ENCODE measurements at places on chromosomes 7 and 10.

- DNase-seq = no peak
These were observed 23.1 kb upstream of the ZMIZ1 start for GRCh38 chr10:79045566-79046175.

- peak; percentile 89 for DNase-seq
These were observed 148.3 kb upstream of the BMPER start for GRCh38 chr7:33757050-33757449.

DNA sequence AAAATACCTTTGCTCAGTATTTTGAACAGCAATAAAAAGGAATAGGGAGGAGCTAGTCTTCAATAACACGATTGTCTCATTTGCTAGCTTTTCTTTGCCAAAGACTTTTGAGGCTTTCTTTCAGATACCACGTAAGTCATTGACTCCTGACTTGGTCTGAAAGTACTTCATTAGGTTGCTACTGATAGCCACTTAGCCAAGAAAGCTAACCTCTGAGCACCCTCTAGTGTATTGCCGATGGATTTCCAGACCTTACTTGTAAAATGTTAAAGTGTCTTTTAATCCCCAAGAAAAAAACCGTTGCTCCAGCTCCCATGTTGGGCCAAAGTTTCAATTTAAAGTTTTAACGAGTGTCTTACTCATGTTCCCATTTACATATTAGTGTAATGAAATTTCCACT, 63.4 kb upstream of the STRIP2 start:
- DNase-seq = peak; percentile 13

- DNase-seq = no peak
These were observed 37.4 kb downstream of the WIPF3 start for GRCh38 chr7:29843726-29844125.

GRCh38 chr10:102919992-102920739, 2.1 kb downstream of the CNNM2 start:
- DNase-seq = peak; percentile 14

- no peak for DNase-seq
These were observed 835 bp upstream of the DGKI start for GRCh38 chr7:137847568-137848050.

DNA sequence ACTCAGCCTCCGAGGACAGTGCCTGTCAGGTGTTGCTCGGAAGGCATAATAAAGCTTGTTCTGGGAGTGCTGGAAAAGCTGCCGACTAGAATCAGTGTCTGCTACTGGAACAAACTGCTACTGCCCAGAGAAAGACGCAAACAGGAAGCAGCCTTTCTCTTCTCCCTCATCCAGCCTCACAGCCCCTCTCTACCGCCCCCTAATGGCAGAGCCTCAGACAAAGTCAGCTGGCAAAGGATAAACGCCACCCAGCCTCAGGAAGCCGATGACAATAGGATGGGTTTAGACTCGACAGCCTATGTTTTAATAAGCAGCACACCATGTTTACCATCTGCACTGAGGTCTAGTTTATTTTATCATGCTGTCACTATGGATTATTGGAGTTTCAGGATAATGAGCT, 169.5 kb upstream of the LYZL1 start:
- no peak for DNase-seq

- DNase-seq = no peak
These were observed 11.2 kb upstream of the CRYGN start for GRCh38 chr7:151451156-151451555.

- no peak for DNase-seq
These were observed 47.8 kb downstream of the SYPL1 start for GRCh38 chr7:106064316-106064715.

DNA sequence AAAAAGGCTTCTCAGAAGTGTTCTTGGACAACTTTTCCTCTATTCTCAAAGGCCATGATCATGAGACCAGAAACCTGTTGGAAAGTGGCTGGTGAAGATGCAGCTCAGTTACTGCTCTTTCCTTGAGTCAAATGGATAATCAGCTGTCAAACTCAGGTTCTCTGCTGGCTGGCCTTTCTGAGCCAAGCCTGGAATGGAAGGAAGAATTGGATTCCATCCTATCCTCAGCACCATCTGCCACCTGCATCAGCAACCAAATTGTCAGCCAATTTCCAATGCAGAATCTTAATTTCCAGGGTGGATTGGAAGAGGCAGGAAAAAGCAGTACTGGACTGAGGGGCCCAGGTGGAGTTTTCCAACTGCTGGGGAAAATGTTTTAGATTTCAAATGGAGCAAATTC, 631.7 kb downstream of the KCNMA1 start:
- no peak for DNase-seq

DNA sequence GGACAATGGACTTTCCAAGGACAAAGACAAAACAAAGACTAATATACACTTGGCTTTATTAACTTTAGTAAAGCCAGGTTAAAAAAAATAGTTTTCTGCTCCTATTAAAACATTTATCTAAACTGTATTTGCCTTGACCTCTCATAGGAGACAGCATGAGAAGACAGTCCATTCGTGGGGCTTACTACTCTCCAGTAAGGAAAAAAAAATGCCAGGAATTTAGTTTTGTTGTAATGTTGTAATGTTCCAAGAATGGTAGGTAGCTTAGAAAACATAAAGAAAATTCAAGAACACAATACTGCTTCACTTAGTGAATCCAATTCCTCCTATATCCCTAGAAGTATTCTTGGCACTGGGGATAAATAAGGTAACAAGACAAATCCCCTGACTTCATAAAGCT, 81.7 kb downstream of the KMT2C start:
- peak; percentile 52 for DNase-seq

DNA sequence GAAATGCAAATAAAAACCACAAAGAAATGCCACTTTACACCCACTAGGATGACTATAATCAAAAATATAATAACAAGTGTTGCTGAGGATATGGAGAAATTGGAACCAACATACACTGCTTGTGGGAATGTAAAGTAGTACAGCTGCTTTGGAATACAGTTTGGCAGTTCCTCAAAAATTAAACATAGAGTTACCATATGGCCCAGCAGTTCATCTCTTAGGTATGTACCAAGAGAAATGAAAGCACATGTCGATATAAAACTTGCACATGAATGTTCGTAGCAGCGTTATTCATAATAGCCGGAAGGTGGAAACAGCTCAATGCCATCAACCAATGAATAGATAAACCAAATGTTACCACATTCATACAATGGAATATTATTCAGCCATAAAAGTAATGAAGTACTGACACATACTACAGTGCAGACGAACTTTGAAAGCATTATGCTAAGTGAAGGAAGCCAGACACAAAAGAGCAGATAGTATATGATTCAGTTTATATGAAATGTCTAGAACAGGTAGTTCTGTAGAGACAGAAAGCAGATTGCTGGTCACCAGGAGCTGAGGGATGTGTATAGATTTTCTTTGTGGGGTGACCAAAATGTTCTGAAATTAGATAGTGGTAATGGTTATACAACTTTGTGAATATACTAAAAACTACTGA, 12.4 kb downstream of the BCAP29 start:
- peak; percentile 56 for DNase-seq

DNA sequence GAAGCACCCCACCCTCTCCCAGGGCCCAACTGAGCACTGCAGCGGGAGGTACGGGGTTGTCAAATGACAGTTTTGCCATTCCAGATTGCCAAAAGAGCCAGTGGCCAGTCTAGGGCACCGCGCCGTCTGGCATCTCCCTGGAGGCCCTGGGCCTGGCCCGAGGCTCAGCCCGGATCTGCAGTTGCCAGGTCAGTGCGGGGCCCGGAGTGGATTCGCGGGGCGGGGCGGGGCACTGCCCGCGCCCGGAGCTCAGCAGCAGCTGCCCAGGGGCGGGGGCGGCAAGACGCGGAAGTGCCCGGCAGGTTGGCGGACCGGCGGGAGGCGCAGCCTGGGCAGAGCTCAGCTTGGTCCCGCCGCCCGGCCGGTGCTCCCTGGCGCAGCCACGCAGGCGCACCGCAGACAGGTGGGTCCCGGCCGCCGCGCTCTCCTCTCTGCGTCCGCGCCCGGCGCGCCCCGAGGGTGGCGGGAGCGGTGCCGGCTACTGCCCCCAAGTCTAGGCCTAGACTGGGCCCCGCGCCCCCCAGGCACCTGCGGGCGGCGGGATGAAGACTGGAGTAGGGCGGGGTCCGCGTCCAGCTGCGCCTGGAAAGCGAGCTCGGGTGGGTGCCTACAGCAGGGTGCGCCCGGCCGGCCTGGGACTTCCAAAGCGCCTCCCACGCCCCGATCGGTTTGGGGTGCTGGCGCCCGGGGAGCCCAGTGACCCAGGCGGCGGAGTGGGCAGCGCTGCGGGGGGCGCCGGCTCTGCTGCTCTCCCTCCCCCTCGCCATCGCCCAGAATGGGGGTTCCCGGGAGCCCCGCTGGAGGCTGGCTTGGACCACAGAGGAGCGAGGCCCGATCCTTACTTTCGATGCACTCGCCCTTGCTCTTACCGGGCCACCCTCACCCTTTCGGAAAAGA, at the start of gene IRF5:
IRF5 (plus strand) TSS at position 281 of the 897 bp plus-strand sequence. CDS start 4,155 bp downstream, outside the sequence.
- no peak for DNase-seq

DNA sequence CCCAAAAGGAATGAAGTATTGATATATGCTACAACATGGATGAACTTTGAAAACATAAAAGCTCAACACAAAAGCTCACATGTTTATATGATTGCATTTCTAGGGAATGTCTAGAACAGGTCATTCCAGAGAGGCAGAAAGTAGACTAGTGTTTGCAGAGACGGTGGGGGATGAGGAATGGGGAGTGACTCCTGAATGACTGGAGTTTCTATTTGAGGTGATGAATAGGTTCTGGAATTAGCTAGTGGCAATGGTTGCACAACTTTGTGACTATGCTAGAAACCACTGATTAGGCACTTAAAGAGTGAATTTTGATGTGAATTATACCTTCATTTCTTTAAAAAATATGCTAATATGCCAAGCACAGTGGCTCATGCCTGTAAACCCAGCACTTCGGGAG, 6.9 kb downstream of the KPNA7 start:
- peak; percentile 75 for DNase-seq

DNA sequence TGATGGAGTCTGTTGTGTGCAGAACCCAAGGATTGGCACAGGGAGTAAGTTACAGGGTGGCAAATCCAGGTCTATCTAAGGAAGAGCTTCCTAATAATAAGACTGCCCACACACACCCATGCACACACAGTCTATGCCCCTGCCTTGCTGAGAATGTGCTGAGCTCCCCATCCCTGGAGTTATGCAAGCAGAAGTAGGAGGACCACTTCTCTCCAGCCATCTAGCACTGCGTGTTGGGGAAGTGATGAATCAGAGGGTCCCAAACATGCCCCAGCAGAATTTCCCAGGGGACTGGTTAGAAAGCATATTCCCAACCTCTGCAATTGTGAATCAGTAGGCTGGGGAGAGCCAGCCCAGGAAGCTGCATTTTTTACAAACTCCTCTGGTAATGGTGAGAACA, 117.2 kb downstream of the CDH23 start:
- no peak for DNase-seq

GRCh38 chr10:80356563-80356988, at the start of the genes DYDC1 and DYDC2:
Gene DYDC1, minus strand, starts transcription at chr10:80356755. Its CDS starts 4,154 bp downstream, at chr10:80352601.
Gene DYDC2, plus strand, starts transcription at chr10:80356781. Its CDS starts 5,663 bp downstream, at chr10:80362444.
- DNase-seq = no peak

GRCh38 chr7:128815289-128815942, 14.8 kb upstream of the FLNC start:
- no peak for DNase-seq

- DNase-seq = no peak
These were observed 178.7 kb upstream of the PRPS1L1 start for GRCh38 chr7:18206331-18206730.

DNA sequence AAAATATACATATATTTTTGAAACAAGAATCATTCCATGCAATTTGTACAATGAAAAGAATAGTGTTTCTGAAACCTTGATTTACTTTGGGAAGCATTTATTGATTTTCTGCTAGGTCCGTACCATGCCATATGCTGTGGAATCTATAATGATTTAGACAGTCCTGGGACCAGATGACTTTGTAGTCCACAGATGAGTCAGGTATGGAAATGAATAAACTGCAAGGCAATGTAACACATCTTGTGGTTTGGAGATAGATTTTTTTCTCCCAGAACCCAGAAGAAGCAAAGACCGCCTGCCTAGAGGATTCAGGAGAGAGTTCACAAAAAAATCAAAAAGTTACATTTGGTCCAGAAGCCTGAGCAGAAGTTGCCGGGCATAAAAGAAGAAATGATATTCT, 190.4 kb downstream of the GPR37 start:
- no peak for DNase-seq

Measured in fibroblast of the aortic adventitia (primary cell).